ENCODE measurements at places on chromosomes 5 and 9.

DNA sequence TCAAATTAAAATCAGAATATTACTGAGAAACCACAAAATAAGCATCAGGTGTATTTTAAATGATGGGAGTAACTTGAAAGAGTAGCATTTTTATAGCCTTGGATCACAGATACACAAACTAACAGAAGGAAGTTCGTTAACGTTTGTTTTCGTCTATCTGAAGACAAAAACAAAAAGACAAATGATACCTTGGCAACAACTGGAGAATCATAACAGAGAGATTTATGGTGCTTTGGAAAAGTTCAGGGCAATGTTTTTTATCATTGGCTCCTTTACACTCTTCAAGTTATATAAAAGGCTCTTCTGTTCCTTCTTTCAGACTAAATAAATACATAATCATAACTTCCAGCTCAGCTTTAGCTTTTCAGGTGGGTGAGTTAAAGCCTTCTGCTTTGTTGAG is 128.1 kb upstream of the VLDLR start:
- no peak for DNase-seq

- no peak for DNase-seq
Observed at GRCh38 chr5:41511241-41511640, 840 bp upstream of the PLCXD3 start.

DNA sequence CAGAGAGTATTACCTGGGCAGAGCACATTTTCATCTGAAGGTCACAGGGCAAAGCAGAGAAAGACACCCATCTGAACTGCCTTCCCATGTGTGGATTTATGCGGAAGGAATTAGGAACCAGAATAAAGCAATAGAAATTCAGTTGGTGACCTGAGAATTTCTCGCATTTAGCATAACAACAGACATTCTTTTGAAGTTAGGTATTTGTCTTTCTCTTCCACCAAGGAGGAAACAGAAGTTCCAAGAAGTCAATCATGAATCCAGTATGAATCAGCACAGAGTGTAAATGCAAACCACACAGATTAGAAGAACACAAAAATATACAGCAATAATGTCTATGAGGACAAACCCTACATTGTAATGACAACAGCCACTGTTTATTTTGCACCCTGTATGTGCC is 515.2 kb upstream of the BRINP1 start:
- no peak for DNase-seq

GRCh38 chr9:89621031-89621430 is 16.2 kb downstream of the GADD45G start:
- DNase-seq = no peak

DNA sequence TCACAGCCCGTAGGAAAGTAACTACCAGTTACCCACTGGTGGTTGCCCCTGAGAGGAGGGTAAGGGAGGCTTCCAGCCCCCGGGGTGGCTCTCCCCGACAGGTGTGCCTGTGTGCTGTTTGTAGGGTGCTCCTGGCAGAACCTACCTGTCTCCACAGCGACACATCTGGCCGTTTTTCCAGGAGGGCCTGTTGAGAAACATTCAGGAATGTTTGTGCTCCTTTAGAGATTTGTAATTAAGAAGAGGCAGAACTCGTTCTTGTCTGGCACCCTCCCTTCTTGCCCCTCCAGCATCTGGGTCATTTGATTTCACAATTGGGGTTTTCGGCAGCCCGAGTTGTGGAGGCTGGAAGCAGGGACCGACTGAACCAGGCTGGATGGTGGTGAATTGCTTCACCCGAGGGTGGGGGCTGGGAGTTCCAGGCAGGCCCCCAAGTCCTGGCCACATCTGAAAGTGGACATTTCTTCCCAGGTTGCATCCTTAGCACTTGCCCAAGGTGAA is 74.2 kb downstream of the WWC1 start:
- DNase-seq = no peak

DNA sequence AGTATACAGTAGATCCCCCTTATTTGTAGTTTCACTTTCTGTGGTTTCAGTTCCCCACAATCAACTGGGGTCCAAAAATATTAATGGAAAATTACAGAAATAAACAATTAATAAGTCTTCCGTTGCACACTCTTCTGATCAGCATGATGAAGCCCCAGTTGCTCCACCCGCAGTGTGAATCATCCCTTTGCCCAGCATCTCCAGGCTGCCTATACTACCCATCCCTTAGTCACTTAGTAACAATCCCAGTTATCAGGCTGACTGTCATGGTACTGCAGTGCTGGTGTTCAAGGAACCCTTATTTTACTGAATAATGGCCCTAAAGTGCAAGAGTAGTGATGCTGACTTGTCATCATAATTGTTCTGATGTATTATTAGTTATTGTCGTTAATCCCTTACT is 28.9 kb downstream of the SHC3 start:
- DNase-seq = no peak

DNA sequence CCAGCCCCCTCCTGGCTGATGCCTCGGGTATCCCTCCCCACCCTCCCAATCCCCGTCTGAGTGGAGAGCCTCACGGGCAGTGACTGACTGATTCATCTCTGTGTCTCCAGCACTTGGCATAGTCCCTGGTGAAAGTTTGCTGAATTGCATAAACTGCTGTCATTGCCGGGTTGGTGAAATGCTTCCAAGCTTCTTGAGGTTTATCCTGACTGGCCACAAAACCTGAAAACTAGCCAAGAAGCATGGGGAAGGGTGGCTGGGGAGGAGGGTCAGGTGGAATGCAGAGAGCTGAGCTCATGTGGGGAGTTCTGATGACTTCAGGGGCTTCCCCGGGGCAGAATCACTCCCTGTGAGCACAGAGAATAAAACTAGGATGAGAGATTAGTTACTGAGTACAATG is 56.9 kb upstream of the GGTA1 start:
- no peak for DNase-seq

DNA sequence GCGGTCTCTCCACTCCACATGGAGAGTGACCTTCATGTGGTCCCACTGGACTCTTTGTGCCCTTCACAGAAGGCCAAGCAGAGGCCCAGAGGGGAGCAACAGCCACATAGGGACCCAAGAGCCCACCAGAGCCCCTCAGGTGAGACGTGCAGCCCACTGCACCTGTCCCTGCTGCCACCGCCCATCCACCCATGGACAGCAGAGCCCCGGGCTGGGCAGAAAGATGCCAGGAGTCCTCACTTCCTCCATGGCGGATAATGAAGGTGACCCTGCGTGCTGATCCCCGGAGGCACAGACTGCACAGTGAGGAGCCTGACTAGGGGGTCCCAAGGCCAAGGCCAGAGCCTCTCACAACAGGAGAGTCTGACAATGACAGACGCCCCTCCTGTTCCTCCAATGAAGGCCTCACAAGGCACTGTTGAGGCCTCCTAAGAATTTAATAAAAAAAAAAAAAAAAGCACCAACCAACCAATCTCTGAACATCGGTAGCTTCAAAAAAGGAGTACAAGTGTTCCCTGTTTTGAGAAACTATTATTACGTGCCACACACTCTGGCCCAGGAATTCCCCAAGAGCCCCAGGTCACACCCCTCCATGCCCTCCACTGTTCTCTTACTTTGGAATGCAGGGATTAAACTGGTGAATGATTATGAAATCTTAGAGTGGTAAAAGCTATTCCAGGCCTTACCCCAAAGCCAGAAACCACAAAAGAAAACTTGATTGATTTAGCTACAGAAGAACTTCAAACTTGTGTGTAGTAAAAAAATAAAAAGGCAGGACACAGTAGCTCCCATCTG is 2.8 kb upstream of the PPP1R26 start:
- DNase-seq = no peak

- DNase-seq = no peak
Observed at GRCh38 chr5:57887851-57888621, 405.4 kb upstream of the ACTBL2 start.

- DNase-seq = no peak
Observed at GRCh38 chr9:23635276-23635675, 190.8 kb downstream of the ELAVL2 start.

DNA sequence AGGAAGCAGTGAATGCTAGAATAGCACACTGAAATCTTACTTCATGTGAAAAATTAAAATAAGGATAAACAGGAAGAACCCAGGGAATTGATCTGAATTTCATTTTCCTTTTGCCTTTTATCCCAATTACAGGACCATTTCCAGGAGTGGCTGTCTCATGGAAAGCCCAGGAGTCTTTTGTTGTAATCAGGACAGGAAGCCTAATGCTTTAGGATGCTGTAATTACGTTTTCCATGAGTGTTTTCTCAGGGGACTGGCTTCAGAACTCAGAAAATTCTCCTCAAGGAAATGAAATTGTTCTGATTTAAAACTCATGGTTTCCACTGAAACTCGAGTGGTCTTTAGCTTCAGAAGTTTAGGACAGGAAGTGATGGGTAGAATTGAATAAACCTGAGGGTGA is 56.6 kb upstream of the CAMK4 start:
- DNase-seq = no peak

GRCh38 chr9:92941861-92942260 is 5.5 kb upstream of the FGD3 start:
- no peak for DNase-seq

- no peak for DNase-seq
Observed at GRCh38 chr5:171632616-171633015, 153.0 kb upstream of the SMIM23 start.

- no peak for DNase-seq
Observed at GRCh38 chr9:105994970-105995369, 300.6 kb downstream of the TMEM38B start.

DNA sequence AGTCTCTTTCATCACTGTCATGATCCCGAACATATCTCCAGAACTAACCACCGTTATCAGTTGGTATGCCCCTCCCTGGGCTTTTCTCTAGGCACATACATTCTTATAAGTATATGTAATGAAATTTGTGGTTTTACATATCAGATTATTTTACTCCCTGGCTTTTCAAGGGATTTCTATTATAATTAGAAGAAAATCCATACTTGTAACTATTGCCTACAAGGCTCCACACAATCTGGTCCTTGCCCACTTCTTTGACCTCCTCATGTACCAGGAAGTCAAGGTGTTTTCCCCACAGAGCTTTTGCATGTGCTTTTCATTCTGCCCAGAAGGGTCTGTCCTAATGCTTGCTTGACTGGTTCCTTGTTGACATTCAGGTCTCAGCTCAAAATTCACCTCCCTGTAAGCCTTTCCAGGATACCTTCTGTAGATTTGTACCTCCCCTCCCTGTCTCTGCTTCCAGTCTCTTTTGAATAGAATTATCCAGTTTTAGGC is 33.6 kb upstream of the HSD17B4 start:
- peak; percentile 32 for DNase-seq

DNA sequence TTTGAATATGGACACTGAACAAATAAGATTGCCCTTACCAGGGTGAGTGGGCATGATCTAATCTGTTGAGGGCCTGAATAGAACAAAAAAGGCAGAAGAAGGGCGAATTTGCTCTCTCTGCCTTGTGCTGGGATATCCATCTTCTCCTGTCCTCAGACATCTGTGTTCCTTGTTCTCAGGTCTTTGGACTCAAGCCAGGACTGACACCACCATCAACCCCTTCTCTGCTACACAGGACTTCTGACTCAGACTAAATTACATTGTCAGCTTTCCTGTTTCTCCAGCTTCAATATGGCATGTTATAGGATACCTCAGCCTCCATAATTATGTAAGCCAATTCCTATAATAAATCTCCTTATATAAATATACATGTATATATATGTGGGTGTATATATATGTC is 40.8 kb upstream of the SLCO6A1 start:
- no peak for DNase-seq
